ENCODE measurements at places on chromosomes 11 and 22.

DNA sequence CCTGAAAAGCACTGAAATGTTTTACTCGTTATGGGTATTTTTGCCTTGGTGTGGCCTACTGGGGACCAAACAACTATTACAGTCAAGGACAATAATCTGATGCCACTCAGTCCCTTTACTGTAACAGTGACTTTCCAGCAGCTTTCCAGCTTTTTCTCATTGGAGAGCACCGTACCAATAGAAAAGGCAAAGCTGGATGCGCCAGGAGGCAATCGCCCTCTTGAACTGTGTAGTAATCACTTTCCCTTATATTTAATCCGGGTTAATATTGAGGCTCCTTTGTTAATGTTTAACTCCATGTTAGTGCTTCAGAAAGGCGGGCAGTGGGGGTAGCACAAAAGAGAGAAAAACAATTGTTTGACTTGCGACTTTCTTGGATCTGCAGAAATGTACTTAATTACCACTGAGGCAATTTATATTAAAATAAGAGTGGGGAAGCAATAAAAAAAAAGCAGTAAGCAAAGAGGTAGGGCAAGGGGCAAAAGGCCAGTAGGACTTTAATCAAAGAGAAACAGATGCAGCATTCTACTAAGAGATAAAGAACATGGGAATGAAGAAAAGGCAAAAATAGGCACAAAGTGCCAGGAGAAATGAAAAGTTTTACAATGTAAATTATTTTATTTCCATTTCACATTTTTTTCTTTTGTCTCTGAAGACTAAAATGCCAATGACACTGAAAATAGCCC is 81.6 kb downstream of the LRRC4C start:
- no peak for DNase-seq

DNA sequence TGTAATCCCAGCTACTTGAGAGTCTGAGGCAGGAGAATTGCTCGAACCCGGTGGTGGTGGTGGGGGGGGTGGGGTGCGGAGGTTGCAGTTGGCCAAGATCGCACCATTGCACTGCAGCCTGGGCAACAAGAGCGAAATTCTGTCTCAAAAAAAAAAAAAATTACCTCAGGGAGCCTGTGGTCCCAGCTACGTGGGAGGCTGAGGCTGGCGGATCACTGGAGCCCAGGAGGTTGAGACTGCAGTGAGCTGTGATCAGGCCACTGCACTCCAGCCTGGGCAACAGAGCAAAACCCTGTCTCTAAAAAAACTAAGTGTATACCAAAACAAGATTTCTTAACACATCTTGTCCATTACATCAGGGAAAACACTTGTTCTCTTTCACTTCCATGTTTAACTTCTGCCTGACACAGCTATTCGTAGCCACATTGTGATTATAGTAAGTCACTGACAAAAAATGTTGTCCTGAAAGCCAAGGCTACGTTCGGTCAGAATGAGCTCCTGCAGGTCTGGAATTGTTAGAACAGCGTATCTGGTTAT is 1.4 kb downstream of the TMEM80 start:
- no peak for DNase-seq

DNA sequence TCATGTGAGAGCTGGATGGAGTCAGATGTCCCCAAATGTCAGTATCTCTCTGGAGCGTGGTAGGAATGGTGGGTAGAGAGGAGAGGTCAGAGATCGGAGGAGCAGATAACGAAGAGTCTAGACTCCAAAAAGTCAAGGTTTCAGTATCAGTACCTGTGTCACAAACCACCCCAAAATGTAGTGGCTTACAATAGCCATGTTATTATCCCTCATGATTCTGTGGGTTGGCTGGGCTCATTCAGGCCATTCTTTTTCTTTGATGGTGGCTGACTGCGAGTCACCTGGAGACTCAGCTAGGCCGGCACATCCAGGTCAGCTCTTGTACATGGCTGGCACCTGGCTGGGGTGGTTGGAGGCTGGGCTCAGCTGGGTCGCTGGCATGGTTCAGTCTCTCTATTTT is 7.3 kb upstream of the SSTR3 start:
- no peak for DNase-seq

DNA sequence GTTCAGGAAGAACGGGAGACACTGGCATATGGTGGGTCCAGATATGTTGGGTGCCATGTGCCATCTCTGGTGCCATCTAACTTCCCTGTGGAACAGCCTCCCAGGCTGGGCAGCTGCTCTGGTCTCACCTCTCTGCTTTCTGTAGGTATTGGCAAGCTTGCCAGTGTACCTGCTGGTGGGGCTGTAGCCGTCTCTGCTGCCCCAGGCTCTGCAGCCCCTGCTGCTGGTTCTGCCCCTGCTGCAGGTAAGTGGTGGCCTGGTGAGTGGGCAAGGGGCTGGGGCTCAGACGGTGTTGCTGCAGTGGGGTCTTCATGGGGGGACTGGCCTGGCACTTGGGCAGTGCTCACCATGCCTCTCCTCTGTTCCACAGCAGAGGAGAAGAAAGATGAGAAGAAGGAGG is 2.6 kb downstream of the RPLP2 start:
- no peak for DNase-seq

DNA sequence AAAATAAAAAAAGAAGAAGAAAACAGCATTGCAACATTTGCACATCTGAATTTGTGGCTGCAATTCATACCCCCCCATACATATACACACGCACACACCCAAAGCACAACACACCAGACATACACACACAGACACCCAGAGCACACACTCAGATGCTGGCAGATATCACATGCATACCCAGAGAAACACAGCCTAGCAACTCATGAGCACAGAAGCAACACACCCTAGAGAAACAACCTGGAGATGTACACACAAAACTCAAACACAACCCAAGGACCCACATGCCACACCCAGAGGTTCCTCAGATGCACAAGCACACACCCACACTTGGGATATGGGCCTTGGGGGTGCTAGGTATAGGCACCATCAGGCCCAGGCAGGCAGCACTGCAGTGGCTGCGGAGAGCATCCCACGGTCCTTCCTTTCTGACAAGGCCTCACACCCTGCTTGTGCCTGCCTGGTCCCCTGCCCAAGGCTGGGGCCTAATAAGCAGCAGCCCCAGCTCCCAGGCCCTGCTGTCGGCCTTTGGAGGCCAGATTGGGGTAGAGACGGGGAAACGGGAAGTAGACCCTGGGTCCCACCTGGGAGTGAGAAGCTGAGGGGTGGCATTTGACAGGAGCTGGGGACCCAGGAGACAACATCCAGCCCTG is 3.1 kb downstream of the CST6 start:
- DNase-seq = no peak

DNA sequence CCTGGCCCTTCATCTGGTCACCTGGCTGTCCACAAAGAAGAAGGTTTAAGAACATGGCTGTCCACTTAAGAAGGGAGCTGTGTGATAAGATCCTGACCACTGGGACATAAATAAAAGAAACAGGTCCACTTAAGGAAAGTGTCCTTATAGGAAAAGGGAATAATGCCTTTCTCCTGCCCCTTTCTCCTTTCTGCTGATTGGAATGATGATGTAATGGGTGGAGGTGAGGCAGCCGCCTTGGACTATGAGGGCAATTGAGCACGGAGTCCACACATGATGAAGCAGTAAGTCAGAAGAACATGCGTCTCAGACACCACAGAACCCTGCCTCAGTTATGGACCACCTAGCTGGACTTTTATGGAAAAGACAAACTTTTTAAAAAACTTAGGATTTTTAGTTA is 401.1 kb downstream of the SHANK2 start:
- no peak for DNase-seq

DNA sequence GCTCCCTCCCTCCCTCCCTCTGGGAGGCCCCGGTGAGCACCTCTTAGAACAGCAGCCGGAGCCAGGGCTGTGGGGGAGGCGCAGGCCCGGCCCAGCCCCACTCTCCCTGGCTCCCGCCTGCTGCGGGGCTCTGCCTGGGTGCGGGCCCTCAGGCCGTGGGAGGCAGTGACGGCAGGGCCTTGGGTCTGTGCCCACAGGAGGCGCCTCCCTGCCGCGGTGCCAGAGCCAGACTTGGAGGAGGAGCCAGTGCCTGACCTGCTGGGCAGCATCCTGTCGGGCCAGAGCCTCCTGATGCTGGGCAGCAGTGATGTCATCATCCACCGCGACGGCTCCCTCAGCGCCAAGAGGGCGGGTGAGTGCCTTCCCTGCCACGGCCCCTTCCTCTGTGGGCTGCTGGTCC is 9.5 kb downstream of the IRF7 start:
- no peak for DNase-seq

DNA sequence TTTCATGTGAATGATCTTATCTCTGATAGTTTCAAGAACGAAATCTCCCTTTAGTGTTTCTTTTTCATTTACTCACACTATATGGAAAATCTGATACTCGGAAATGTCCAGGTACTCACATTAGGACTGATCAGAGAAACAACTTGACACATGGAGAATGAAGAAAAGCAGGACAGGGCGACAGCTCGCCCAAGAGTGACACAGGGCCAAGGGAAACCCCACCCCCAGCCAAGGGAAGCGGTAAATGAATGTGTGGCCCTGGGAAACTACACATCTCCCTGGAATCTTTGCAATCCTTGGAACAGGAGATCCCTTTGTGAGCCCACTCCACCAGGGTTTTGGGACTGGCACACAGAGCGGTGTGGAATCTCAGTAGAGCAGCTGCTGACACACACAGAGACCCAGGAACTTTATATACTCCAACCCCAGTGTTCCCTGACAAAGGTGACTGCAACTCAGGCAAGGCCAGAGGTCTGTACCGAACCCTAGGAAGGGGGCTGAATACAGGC is 303.7 kb upstream of the ARHGAP42 start:
- DNase-seq = no peak

- no peak for DNase-seq
Observed at GRCh38 chr11:102343809-102344208, 3.2 kb upstream of the BIRC2 start.

DNA sequence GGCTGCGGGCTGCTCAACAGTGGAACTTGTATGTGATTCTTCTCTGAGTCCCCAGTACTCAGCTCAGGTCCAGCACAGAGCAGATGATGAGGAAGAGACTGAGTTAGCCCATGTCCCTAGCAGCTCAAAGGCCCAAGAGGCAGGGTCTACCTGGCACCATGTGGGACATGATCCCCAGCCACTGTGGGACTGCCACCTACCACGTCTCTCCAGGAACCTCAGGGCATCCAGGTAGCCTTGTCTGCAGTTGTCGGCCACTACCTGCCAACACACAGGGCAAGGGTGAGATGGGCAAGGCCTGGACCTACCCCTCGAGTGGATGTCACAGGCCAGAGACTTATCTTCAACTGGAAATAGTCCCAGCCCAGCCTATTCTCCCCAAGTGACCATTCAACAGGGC is 4.4 kb downstream of the PNPLA5 start:
- DNase-seq = no peak

GRCh38 chr11:62962391-62962790 is 22.4 kb downstream of the SLC22A6 start:
- no peak for DNase-seq

DNA sequence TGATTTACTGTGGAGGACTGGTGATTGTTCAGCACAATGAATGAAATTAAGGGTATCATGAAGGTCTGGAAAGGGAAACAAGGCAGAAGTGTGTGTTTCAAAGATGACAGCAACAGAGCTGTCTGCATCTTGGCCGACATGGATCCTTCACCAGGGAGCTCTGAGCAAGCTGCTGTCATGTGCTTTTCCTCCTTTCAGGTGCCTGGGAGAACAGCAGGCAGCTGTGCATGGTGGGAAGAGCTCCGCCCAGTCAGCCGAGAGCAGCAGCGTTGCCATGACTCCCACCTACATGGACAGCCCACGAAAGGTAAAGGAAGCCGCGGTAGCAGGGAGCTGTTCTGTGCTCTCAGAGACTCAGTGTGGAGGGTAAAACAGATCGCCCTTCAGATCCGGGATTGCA is 87.1 kb upstream of the YWHAH start:
- DNase-seq = no peak

GRCh38 chr11:106706355-106706754 is 311.9 kb downstream of the GUCY1A2 start:
- DNase-seq = no peak

DNA sequence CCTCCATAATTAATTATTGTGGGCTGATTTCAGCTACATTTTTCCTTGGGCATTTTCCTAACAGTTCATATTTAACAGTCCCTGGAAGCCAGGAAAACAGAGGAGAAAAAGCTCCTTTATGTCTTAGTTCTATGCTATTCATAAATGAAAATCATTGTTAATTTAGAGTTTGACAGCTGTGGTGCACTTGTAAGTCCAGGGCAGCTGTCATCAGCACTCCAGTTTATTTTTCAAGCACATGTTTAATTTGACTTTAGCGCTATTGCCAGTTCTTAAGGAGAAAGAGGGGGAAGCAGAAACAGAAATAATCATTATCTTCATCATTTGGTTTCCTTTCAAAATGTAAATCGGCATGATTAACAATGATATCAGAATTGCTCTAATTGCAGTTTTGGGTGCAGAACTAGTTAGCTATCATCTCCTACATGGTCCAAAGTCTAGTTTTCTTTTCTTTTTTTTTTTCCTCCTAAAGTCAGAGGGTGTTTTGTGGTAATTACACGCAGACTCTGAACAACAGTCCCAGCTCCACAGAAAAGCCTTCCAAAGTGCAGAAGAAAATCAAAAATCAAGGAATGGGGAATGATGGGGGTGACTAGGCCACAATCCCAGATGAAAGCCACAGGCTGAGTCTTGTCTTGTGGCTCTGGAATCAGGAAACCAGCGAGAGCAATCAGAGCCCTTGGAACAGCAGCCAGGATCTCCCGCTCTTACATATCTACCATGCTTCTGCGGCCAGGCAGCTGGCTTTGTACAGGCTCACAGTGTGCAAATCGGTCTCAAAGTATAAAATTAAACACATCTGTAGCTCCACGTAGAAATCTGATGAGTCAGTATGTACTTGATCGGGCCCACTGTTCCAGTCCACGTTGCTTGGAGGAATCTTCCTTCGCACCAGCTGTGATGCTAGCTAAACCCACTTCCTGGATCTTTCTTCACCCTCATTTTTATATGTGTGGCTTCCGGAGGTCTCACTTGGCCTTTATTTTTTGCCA is 91.9 kb downstream of the SPON1 start:
- DNase-seq = no peak

GRCh38 chr22:40635940-40636379 is 559 bp downstream of the MRTFA start:
- DNase-seq = no peak

DNA sequence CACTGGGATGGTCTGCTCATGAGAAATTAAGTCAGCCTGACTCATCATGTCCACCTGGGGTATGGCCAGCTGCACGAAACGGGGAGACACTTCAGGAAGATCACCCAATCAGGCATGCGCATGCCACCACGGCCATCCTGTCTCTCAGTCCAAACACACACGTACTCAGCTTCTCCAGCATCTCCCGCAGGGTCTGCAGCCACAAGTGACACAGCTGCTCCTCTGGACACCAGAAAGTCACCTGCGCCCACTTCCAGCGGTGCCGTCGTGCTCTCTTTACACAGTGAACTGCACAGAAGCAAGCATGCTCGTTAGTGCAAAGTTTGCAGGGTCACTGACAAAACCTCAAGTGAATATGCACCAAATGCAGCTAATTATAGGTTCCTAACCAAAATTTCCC is 18.1 kb downstream of the CERK start:
- DNase-seq = no peak

DNA sequence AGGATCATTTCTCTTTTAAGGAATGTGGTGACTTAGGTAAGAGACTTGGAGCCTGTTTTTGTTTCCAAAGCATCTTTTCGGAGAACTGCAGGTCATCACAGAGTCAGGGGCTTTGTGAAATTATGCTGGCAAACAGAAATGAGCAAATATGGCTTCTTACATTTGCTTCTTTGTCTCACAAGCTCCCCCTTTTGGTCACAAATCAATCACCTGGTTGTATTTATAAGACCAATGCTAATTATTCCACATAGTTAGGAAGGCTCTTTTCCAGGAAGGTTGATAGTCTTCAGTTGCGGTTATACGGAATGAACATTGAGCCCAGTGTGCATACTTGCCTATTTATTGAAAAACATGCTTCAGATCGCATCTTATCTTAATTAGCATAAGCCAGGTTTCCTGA is 34.6 kb upstream of the CEP126 start:
- DNase-seq = no peak

Measured in activated effector memory CD4-positive, alpha-beta T cell treated with Interleukin-2 at 50 U/mL for 16 hours (primary cell).